ENCODE measurements at places on chromosomes 1 and 21.

DNA sequence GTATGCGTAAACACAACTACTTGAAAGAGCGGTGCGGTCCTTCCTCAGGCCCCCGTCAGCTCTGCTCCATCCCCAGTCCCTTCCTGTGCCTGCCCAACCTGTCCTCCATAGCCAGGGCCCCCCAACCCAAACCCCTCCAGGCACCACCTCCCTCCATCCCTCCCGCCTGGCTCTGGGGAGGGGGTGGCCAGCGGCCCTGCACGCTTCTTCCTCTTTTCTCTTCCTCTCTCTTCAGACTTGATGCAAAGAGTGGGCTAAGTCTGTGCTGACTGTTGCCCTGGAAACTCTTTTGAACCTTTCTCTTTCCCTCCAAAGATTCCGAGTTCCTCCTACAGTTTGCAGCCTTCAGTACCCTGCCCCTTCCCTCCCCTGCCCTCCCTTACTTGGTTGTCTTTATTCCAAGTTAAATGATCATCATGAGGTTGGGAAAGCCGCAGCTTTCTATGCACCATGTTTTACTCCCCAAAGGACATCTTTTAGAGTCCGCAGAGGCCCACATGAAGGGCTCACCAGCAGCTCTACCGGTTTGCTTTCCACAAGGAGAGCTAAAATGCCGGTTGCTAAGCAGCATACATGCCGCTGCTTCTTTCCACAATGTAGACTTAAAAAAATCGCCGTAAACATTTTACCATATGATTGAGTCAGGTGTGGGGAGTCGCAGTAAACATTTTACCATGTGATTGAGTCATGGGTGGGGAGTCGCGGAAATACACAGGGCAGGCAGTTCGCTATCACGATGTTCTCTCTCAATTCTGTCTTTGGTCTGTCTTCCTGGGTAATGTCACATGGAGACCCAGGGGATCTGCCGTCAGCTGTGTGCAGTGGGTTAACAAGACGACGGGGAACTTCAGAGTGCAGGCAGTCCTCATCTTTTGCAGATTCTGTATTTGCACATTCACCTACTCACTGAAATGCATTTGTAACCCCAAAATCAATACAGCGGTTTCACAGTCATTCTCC lies 525.3 kb downstream of the KIF26B start:
- no peak for DNase-seq

DNA sequence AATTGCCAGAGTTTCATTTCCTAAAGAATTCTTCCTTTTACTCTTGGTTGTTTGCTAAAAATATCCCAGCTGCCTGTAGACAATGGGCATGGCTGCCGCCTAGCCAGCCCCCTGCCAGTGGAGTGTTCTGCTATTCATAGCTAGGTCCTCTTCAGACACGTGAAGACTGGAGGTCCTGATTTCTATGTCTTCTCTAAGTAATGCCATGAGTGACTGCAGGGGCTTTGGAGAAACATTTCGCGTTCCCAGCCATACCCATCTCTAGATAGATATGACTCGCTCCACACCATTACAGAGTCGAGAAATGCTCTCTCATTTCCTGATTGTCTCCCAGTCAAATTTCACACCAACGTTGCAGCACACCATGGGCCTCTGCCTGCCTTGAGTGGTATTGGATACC lies 99.5 kb upstream of the BACE2 start:
- no peak for DNase-seq

GRCh38 chr1:212035123-212035834 lies at the start of the genes DTL and INTS7:
Gene DTL (plus strand): TSS chr1:212035748. CDS start chr1:212035891, 143 bp downstream.
Gene INTS7 (minus strand): TSS chr1:212035557. CDS start chr1:212035437, 120 bp downstream.
- DNase-seq: peak; percentile 99

- no peak for DNase-seq
Measured at GRCh38 chr1:50371749-50372148, 51.5 kb downstream of the DMRTA2 start.

DNA sequence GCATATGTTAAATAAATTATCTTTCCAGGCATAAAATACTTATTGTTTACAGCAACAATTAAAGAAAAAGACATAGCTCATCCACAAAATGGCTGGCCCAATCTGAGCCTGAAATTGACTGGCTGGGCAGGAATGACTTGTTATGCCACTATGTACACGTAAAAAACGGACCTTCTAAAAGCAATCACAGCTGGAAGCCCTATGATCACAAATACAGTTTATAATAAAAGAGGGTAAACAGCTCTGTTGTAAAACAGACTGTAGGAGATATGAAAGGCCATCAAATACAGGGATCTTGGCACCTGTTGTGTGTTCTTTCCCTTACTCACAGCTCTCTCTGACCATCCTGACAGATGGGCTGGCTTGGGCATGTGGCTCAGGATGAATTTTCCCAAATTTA lies 70.5 kb upstream of the DMRTA2 start:
- DNase-seq: no peak

- DNase-seq: no peak
Measured at GRCh38 chr1:14437417-14437918, 161.0 kb upstream of the KAZN start.

DNA sequence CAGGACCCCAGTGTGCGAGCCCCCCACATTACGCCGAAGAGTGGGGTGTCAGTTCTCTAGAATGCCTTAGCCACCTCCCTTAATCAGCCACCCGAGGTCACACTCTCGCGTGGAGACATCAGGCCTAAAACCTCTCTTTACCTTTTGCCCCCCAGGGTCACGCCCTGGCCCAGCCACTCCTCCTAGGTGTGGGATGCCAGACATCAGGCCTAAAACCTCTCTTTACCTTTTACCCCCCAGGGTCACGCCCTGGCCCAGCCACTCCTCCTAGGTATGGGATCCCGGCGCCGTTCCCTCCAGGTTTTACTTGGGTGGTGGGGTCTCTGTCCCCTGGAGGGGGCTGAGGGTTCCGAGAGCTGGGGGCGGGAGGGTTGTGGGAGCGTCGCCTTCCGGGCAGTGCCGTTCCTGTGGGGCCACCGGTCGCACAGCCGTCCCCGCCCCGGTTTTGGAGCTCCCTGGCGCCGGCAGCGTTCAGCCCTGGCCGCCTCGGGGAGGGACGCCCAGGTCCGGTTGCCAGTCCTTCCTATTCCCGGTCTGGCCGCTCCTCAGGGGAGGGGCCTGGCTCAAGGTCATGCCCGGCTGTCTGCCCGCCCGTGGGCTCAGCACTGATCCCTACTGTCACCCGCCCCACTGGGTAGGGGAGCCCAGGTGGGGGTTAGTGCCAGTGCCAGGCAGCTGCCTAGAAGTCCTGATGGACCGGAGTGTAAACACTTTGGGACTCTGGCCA lies 882 bp downstream of the VPS13D start:
- peak; percentile 49 for DNase-seq

GRCh38 chr1:150973836-150974579 lies 627 bp downstream of the CERS2 start:
- peak; percentile 65 for DNase-seq

GRCh38 chr21:45161038-45161945 lies 86.9 kb downstream of the ADARB1 start:
- DNase-seq: peak; percentile 71

GRCh38 chr21:40516335-40516734 lies 330.6 kb downstream of the DSCAM start:
- DNase-seq: peak; percentile 48

DNA sequence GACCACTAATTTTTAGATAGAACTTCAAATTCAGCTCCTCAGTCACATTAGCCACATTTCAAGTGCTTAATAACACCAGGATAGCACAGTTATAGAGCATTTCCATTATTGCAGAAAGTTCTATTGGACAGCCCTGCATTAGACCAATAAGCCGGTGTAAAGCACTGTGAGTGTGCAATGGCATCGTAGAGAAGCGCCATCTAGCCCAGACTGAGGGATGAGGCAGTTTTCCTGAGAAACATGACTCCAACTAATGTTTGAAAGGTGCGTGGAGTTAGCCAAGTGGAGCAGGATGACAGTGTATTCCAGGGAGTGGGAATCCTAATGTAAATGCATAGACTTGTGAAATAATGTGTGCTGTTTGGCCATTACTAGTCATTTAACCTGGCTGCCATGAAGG lies 7.7 kb downstream of the RPE65 start:
- DNase-seq: no peak

- no peak for DNase-seq
Measured at GRCh38 chr1:115135681-115136080, 46.4 kb upstream of the TSPAN2 start.

DNA sequence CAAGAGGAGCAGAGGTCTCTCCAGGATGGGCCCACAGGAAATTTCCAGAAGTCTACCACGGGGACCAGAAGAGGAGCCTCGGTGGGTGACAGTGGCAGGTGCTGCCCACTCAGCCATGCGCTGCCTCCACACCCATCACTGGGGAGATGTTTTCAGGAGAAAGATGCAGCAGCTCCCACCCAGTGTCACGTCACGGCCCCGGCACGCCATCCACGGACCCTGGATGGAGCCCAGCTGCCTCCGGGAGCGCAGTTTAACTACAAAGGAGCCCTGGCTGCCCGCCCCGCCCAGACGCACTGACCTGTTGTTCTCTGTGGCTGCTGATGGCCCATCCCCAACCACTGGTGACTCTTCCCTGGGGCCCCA lies 6.8 kb downstream of the TSPEAR start:
- no peak for DNase-seq

DNA sequence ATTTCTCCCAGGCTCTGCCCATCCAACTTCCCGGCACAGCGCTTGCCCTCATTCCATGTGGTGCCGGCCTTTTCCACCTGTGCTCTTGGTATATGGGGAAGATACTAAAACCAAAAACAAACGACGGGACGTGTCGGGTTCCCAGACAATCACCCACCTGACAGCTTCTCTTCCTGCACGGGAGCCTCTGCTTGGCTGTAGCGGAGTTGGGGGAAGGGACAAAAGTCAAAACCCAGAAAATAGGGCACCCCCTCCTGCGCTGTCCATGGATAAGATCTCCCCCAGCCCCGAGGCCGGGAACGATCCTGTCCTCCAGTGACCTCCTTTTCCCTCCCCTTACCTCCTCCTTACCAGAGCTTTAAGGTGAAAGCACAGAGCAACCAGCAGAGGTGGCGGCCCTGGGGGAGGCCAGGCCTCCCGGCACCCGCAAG lies 640 bp downstream of the JTB start:
- no peak for DNase-seq

DNA sequence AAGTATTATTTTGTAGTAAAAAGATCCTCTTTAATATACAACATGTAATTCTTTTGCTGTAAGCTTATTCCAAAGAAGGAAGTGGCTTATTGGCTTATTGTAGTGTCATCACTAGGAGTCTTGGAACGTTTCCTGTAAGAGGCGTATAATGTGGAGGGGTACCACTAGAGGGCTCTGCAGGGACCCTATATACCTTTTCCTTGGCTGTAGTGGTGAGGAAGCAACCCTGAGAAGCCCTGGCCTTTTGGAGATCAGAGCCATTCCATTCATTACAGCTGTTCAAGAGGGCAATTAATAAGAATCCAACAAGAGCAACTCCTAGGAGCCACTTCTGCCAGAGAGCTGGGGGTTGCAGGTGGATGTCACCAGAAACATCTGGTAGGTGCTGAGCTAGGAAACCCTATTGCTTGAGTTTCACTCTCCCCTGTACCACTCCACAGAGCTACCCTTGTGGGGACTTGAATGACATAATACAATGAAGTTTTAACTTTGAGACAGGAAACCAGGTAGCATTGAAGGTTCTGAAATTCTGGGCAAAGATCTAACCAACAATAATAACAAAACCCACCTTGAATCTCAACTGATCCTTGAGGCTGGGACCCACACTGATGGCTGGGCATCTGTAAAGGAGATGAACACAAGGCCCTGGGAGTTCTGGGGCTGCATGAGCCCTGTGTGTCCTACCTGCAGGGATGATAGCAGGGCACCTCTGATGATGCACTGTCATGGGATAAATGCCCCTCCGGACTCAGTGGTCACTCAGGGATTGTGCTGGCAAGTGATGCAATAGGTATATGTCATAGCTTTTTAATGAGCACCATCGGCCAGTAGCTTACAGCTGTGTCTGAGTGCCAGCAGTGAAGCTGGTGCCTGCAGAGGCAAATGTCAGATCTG lies 160.2 kb upstream of the COA6 start:
- DNase-seq: no peak

DNA sequence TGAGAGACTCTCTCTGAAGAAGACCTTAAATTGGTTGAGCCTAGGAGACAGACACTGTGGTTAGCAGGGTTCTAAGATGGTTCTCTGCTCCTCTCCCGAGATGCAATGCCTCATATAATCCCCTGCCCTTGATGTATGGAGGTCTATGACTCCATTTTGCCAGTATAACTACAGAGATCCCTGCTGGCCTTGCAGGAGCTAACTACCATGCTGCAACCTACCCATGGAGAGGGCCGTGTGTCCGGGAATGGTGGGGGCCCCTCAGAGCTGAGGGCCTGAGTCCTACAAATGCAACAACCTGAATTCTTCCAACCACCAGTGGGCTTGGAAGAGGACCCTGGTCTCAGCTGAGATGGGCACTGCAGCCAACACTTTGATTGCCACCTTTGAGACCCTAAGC lies 388.0 kb downstream of the SETD4 start:
- DNase-seq: no peak

DNA sequence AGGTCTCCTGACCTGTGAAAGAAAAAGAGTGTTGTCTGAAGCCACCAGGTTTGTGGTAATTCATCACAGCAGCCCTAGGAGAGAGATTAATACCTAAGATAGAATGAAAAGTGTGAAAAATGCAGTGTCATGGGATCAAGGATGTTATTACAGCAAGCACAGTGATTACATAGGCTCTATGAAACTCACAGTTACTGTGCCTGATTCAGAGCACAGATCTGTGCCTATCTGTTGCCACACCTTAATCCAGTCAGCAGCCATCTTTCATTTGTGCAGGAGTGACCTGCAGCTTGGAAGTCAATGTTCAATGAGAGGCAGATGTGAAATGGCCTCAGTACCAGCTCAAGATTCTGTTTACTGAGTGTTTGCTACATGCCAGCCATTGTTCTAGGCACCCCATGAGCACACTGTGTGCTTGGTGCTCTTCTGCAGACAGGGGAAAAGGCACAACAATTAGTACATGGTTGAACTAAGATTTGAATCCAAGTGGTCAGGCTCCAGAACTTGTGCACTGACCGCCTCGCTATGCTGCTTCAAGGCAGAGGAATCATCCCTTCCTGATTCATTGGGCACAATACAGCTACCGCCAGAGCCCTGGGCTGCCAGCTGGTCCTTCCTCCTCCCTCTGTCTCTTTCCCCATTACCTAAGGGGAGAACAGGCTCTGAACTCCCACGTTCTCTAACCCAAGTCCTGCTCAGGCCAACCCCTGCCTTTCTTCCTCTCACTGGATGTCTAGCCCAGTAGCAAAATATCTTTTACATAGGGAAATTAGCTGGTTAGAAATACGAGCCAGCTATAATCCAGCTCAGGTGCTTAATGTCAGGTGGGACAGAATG lies 56.3 kb upstream of the NEK2 start:
- no peak for DNase-seq

- DNase-seq: no peak
Measured at GRCh38 chr1:41465741-41466140, 18.7 kb downstream of the EDN2 start.

DNA sequence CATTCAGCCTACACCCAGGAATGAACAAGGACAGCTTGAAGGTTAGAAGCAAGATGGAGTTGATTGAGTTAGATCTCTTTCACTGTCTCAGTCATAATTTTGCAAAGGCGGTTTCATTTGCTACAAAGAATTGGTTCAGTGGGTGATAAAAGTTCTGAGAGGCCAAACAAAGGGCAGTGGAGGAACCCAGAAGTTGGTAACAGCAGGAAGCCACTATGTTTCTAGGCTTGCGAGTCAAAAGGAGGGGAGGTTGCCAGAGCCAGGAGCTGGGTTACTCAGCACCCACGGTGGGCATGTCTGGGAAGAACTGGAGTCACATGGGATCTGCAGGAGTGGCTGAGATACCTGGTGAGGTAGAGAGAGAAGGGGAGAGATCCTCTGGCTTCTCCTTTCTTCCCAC lies 64.2 kb upstream of the MRPS6 start:
- no peak for DNase-seq

Measured in left hindlimb (tissue), 1 donor.